Central memory CD4-positive, alpha-beta T cell (primary cell): ENCODE measurements at places on chromosomes 2 and 18.
A peak's percentile ranks its signal among the peaks of the same experiment; 100 is the strongest.

DNA sequence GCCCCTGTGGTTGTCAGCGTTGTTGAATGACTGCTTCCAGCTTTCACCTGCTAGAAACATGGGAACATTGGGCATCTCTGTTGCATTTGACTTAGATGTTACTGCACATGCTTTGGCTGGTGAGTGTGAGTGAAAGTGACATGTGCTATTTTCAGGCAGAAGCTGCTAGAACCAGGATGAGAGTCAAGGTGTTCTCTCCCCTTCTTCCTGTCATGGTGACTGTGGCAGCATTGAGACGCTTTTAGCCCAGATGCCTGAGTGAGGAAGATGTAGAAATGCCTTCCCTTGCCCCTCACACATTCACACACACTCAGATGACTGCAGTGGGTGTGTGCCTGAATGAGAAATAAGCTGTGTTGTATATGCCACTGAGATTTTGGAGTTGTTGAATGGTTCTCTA lies 220.2 kb downstream of the PTPRM start:
- DNase-seq, result no peak

- DNase-seq, result no peak
Measured at GRCh38 chr2:173231042-173231441, 123.6 kb upstream of the CDCA7 start.

- no peak for DNase-seq
Measured at GRCh38 chr2:205696927-205697441, 14.7 kb downstream of the NRP2 start.

DNA sequence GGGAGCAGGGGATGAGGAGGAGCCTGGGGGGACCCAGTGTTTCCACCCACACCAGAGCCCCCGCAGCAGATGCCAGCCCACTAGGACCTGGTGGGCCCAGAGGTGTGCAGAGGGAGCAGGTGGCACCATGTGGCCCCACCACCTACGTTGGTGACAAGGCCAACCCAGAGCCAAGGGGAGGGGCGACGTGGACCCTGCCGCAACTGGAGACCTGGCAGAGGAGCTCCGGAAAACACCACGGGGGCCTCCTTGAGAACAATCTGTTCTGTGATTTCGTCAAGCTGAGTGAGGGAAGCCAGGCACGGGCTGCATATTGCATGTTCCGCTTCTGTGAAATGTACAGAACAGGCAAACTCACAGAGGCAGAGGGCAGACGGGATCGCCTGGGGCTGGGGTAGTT lies 49.1 kb upstream of the GPC1 start:
- DNase-seq, result no peak

- DNase-seq, result no peak
Measured at GRCh38 chr2:139864821-139865302, 1084.7 kb upstream of the NXPH2 start.

DNA sequence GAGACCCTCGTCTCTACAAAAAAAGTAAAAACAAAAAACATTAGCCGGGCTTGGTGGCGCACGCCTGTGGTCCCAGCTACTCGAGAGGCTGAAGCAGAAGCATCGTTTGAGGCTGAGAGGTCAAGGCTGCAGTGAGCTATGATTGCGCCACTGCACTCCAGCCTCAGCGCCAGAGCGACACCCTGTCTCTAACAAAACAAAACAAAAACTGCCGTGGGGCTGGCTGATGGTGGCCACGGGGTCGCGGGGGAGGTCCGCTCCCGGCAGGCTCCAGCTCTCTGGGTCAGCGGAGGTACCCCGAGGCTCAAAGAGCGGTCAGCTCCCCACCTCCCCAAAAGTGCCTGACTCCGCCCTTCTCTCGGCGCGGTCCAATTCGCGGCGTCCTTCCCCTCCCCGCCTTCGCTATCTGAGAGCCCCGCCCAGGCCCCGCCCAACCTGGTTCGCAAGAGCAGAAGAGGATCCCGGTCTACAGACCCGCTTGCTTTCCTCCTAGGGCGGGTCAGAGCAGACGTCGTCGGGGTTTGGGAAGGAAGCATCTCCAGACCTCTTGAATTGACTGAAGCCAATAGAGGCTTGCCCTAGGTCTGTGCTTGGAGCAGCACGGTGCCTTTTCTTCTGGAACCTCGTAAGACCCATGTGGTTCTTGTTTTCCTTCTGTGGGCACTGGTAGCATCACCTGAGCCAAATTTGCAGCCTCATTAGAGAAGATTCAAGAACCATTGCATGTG lies 7.8 kb downstream of the RAX start:
- DNase-seq, result no peak

GRCh38 chr18:37702841-37703240 lies 137.2 kb upstream of the CELF4 start:
- no peak for DNase-seq

DNA sequence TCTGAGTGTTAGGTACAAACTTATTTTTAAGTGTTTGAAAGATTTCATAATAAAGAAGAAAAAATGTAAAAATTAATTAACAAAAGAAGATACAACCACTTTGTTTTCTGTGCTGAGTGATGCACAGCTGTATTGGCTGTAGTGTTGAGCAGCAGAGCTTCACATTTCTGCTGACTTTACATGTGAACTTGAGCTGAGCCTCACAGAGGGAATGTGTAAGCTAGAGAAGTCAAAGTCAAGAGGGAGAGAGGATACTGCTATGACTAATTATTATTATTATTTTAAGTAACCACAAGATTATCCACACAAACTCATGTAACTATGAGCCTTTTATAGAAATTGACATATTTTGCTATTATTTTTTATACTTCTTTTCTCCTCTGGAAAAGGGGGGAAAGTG lies 159.1 kb upstream of the ZSWIM2 start:
- DNase-seq, result no peak

DNA sequence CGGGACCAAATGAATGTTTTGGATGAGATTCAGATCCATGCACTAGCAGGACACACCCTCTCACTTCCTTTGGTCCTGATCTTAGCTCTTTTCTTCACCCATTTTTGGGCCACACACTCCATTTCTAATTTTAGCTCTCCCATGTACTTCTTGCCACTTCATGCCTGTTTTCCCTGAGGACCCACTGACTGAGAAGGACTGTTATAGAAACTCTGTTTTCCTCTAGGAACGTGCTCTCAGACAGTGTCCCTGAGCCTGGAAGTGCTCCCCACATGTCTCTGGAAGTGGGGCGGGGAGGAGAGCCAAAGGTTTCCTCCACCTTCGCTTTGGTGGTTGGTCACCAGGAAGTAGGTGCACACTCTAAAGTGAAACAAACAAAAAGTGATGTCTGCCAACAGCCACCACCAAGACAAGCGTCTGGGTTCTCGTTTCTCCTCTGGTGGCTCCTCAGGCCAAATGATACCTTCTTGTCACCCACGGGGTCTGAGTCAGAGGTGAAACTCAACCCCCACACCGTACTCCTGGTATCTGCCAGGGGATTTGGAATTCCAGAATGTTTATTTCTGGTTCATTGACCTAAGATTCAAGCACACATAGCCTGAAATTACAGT lies 74.7 kb downstream of the MERTK start:
- DNase-seq, result no peak

GRCh38 chr18:35076135-35076924 lies 35.1 kb downstream of the MAPRE2 start:
- no peak for DNase-seq

GRCh38 chr2:200203381-200203827 lies 103.1 kb upstream of the SPATS2L start:
- DNase-seq, result no peak

GRCh38 chr2:231362555-231363184 lies 32.8 kb upstream of the B3GNT7 start:
- no peak for DNase-seq

DNA sequence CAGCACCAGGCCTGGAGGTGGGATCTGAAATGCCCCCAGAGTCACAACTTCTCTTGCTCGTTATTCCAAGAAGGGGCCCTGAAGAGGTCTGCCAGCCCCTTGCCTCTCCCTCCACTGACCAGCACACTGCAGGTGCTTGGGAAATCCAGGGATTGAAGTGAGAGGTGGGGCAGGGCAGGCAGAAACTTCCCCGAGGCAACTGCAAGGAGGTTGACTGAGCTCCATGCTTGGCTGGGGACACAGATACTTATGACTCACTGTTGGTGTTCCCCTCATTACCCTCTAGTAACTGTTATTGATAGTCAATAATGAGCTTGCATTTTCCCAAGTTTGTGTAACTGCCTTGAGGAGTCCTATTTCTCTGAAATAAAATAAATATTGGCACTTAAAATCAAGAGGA lies 47.5 kb downstream of the MARCO start:
- no peak for DNase-seq

GRCh38 chr18:29397536-29397935 lies 1220.6 kb upstream of the CDH2 start:
- DNase-seq, result no peak

GRCh38 chr2:191103774-191104173 lies 47.0 kb downstream of the STAT4 start:
- no peak for DNase-seq

DNA sequence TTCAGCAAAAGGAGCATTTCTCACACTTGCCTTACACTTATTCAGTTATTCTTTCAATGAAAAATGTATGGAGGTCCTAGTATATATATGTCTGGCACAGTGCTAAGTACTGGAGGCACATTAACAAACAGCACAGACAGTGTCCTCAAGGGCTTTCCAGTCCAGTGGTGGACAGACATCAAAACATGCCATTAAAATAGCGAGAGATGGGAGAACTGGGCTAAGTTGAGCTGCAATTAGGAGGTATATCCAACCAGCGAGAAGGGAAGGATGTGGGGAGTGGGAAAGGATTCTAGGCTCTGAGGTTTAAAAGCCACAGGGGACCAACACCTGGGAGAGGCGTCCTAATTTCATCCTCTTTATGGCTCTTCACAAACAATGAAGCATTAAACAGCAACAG lies 127.5 kb upstream of the TTC39C start:
- DNase-seq, result no peak

DNA sequence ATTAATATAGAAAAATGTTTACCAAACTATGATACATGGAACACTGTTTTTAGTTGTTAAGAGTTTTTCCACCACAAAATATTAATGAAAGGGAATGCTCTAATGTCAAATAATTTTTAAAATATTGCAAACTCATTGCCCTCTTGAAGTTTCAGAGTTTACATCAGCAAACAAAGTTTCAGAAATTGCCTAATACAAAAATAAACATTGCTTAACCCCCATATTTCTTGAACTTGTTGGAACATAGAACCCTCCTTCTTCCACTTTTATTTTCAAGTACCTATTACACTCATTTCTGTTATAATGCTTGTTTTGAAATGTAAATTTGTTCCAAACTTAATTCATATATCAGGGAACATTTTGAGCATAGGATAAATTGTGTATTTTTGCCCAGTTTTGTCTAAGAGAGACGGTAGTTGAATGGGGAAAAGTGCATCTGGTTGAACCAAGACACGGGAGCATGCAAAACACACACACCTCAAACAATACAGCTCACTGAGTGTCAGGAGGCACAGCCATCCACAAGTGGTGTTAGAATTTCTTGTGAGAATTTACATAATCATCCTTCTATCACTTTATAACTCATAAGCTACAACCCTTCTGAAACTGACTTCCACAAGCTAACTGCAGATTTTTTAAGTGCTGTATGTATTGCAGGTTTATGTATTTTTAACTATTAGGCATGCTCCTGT lies 5.3 kb upstream of the MC4R start:
- DNase-seq, result no peak

- no peak for DNase-seq
Measured at GRCh38 chr2:3323360-3324035, 54.1 kb downstream of the EIPR1 start.

GRCh38 chr2:81589406-81589805 lies 1284.9 kb upstream of the LRRTM1 start:
- no peak for DNase-seq

- DNase-seq, result peak; percentile 77
Measured at GRCh38 chr2:96174251-96175144, 29.3 kb upstream of the DUSP2 start.

DNA sequence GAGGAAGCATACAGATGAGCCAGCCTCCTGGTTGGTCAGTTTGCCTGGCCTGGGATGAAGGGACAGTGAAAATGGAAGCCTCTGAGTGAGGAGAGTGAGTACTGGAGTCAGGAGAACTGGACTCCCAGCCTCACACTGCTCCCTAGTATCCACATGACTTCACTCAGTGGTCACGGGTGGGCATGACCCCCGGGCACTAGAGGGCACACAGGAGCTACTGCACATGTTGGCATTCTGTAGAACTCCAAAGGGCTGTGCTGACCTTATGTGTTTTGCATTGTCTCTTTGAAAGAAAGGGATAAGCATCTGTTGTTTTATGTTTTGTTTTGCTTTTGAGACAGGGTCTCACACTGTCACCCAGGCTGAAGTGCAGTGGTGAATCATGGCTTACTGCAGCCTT lies 23.7 kb downstream of the NCAPH start:
- peak; percentile 37 for DNase-seq

GRCh38 chr18:74951165-74951760 lies 257.7 kb downstream of the PTGR3 start:
- DNase-seq, result peak; percentile 36

DNA sequence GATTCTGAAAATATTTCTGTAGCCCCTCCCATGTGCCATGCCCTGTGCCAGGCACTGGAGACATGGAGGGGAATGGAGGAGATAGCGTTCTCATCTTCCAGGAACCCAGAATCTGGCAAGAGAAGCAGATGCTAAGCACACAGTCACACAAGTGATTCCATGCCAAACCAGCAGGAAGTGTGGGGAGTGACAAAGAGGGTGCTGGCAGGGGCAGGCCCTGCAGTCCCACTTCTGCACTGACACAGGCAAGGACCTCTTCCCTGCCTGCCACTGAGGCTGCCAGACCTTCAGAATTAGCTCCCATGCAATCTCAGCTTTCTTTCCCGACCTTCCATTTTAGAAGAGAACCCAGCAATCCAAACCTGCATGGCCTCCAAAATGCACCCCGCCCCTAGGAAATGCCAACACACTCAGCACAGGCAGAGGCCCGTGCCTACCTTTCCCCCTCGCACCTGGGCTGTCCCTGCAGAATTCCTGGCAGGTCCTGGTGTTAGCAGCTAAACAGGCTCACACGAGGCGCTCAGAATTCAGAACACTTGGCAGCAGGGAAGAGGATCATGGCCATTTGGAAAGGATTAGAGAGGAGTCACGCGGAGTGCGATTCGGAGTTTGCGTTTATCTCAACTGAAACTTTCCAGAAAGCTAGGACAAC lies 155.3 kb downstream of the MSH2 start:
- no peak for DNase-seq

GRCh38 chr2:44184106-44184505 lies 15.4 kb downstream of the PPM1B start:
- peak; percentile 34 for DNase-seq

DNA sequence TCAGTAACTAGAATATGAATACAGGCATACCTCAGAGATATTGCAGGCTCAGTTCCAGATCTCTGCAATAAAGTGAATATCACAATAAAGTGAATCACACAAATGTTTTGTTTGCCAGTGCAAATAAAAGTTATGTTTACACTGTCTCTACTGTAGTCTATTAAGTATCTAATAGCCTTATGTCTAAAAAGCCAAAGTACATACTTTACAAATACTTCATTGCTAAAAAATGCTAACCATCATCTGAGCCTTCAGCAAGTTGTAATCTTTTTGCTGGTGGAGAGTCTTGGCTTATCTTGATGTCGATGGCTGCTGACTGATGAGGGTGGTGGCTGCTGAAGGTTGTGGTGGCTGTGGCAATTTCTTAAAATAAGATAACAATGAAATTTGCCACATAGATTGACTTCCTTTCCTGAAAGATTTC lies 159.4 kb downstream of the MYO1B start:
- DNase-seq, result no peak

GRCh38 chr18:61992285-61992684 lies 99.5 kb upstream of the RNF152 start:
- no peak for DNase-seq

GRCh38 chr2:145412155-145412554 lies 892.2 kb upstream of the ZEB2 start:
- no peak for DNase-seq

- no peak for DNase-seq
Measured at GRCh38 chr2:33765122-33765521, 166.0 kb upstream of the FAM98A start.
